ENCODE measurements at places on chromosomes 4 and X.

DNA sequence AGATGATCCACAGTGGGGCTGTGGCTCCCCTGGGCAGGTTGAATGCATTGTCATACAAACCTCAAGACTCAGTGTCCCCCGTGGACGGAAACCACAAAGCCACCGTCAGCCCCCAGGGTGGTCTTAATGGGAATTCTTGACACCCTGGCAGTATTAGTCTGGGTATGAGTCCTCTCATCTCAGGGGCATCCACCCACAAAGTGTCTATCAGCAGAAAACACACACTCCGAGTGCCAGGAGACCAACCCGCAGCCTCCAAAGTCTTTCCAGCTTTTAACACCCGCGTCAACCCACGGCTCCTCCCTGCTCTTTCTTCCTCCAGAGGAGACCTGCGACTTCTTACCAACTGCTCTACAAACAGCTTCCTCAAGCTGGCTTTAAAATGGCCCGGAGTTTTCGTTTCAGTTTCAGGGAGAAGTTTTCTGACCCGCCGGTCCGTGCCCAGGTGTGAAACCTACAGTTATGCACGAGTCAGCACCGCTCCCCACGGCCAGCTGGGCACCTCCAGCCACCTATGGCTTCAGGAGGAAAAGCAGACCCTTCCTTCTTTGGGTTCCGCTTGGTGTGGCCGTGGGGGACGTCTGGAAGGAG, 14.4 kb upstream of the ASMTL start:
- no peak for DNase-seq

- DNase-seq = no peak
Measured at GRCh38 chr4:87056881-87057280, 122.1 kb downstream of the AFF1 start.

DNA sequence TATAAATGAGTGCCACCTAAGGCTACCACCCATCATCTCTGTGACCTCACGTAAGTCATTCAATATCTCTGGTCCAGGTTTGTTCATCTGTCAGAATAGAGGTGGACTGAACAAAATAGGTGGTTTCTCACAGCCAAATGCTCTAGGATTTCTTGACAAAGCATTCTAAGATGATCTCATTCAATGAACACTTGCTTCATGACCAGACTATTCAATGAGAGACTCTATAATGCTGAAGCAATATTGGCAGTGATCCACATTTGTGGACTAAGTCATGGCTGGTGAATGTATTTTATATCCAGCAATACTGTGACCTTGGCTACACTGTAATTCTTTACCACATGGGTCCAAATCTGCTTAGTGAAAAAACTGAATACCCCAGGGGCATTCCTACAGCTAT, 37.9 kb downstream of the LDB2 start:
- peak; percentile 97 for DNase-seq

- DNase-seq = peak; percentile 48
Measured at GRCh38 chr4:156290811-156291210, 337.1 kb upstream of the CTSO start.

Measured in fibroblast of lung (primary cell).